ENCODE measurements at places on chromosomes 2 and 18.

- DNase-seq: no peak
These were observed 219.4 kb upstream of the SIX3 start for GRCh38 chr2:44722026-44722625.

- DNase-seq: no peak
These were observed 47.2 kb downstream of the RAD51AP2 start for GRCh38 chr2:17470855-17471641.

- DNase-seq: no peak
These were observed 508.9 kb upstream of the MYT1L start for GRCh38 chr2:2839782-2840531.

GRCh38 chr18:62828091-62828640 lies 112.8 kb downstream of the PHLPP1 start:
- no peak for DNase-seq

DNA sequence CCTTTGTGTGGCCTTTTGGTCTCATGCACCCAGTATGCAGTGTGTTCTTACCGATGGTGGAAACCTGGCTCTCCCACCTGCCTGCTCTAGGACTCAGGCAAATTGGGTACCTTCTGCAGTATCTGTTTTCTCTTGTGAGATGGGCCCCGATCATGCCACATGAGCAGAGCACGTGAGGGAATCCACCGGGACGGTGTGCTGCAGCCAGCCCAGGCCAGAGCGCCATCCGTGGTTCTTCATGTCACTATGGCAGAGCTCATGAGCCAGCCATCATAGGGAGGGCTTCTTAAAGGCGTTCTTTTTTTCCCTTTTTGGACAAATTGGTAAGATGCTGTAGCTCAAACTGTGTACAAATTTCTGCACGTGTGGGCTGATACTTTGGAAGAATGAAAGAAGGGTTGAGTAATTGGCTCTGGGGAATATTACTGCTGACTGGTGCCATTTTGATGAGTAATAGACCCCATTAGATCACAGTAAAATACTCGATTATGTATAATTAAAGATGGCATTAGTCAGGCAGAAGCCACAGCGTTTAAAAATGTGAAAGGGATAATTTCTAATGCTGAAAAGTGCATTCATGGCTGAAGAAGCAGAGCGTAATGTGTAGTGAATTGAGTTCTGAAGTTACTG lies 19.2 kb downstream of the SH3RF3 start:
- DNase-seq: no peak

DNA sequence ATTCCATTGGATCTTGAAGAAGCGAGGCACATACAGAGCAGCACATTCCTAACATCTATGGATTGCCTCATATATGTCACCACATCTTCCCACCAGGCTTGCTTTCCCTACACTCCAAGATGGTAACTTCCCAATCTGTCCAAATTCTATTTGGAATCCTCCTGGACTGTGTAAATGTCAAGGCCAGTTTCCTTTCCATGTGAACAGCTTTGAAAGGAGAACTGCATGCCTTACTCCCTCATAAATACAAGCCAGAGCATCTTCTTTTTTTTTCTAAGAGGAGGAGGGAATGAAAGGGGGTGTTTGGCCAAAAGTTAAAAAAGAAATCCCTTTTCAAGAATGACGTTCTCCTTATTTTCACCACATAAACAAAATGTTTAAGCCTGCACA lies 103.8 kb upstream of the OSR1 start:
- DNase-seq: no peak

- DNase-seq: no peak
These were observed 63.4 kb downstream of the TPO start for GRCh38 chr2:1476617-1477195.

GRCh38 chr2:223846515-223846914 lies 9.1 kb upstream of the AP1S3 start:
- no peak for DNase-seq

DNA sequence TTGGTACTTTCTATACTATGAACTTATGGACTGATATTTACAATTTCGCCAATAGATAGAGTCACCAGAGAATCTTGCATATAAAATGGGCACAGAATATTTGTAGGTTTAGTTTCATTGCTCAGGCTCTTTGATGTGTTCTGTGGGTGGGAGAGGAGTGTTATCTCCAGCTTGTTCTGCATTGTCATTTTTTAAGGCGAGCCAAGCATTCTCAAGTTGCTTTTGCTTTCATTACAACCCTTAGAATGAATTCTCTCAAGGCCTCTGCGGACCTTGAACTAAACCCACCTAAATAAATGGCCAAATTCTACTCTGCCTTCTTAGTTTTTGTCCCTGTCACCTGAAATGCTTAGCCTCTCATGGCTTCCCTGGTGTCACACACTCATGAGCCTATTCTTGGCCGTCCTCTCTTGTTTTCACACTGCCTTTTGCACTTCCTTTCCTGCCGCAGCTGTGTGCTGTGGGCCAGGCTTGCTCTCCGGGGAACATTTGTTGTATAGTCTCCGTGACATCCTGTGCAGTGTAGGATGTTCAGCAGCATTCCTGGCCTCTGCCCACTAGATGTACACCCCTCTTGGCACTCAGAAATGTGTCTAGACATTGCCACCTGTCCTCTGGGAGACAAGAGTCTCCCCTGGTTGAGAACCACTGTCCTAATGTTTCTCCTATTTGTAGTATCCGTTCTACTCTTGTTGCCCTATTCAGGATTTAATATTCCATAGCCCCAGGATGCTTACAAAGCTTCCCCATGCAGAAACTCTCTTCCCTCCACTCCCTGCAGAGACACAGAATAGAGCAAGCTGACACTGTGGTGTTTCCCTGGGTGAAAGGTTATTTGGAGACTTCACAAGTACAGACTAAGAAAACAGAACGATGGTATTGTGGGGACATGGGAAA lies 255.6 kb downstream of the PTPRM start:
- no peak for DNase-seq

GRCh38 chr2:237227592-237228280 lies 142.0 kb downstream of the COPS8 start:
- DNase-seq: no peak

DNA sequence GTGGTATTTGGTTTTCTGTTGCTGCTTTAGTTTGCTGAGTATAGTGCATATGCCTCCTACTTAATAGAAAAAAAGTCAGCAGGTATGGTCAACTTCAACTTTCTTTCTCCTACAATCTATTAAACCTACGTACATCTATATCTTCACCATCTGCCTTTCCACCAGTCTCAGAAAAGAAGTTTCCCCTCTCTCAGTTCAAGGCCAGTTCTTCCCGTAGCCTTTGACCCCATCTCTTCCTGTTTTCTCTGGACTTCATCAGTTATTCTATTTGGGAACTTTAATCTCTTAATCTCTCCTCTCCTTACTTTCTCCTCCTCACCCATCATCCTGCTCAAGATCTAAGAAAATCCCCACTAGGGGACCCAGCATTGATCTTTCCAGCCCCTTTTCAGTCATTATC lies 5.7 kb downstream of the PTRHD1 start:
- DNase-seq: no peak

DNA sequence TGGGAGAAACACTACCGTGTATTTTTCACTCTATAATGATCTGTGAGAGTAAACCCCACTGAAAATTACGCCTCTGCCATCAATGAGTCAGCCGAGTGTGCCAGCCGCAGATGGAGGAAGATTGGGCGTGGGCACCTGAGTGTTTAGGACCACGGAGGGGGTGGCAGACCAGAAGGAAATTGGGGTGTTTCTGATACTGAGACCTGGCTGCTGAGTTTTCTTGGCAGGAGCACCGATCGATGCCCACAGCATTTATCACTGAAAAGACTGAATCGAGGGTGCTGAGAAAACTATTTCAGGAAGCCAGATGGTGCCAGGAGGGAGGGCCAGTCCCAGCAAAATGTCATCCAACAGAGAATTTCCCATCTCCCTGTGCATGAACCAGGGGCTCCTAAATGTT lies 91.9 kb upstream of the TPO start:
- no peak for DNase-seq

GRCh38 chr2:226772389-226773179 lies 27.0 kb downstream of the IRS1 start:
- DNase-seq: no peak

- DNase-seq: no peak
These were observed 160.2 kb downstream of the NCK2 start for GRCh38 chr2:105904938-105905337.

DNA sequence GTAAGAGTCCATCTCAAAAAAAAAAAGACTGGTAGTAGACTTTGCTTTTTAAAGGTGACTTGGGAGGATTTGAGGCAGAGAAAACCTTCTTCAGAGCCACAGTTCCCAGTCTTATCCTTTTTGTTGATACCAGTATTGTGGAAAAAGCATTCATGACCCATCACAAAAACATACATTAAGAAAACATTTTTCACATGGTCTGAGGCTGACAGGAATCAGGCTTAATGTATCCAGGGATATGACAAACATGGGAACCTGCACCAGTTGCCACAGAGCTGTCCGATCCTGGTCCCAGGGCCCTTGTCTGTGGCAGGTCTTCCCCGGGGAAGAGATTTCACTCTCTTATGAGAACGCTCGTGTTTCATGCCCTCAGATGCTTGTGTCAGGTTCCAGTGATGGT lies 21.8 kb downstream of the SPTBN1 start:
- no peak for DNase-seq

DNA sequence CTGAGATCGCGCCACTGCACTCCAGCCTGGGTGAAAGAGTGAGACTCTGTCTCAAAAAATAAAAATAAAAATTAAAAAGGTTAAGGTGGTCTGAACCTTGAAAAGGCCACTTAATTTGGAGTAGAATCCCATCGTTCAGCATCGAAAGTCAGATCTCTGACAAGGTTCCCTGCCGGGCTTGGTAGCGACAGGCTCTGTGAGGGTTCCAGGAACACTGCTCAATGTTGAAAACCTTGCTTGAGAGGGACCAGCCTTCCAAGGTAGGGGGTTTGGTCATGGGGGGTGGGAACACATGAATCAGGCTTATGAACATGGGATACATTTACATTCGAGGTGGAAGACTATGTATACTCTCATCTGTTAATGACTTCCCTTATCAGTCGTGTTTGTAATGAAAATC lies 232.2 kb downstream of the FHOD3 start:
- no peak for DNase-seq

GRCh38 chr2:106547164-106547903 lies 60.2 kb downstream of the CD8B2 start:
- no peak for DNase-seq

DNA sequence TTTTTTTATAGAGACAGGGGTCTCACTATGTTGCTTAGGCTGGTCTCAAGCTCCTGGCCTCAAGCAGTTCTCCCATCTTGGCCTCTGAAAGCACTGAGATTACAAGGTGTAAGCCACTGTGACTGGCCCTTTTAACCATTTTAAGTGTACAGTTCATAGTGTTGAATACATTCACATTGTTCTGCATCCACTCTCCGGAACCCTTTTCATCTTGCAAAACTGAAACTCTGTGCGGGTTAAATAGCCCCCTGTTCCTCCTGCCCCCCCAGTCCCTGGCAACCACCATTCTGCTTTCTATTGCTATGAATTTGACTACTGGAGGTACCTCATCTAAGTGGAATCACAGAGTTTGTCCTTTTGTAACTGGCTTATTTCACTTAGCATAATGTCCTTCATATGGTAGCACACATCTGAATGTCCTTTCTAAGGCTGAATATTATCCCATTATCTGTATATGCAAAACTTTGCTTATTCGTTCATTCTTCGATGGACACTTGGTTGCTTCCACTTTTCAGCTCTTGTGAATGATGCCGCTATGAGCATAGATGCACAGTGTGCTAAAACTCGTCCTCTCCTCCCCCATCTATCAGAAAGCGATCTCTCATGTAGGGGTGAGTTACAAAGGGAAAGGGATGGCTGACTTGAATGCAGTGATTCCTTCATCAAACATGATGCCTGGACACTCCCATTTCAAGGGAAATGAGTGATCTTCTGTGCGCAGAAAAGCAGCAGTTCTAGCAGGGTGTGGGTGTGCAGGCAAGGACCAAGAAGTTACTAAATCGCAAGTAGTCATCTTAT lies 30.2 kb downstream of the CABLES1 start:
- no peak for DNase-seq

- no peak for DNase-seq
These were observed 163.9 kb upstream of the HNMT start for GRCh38 chr2:137800386-137800785.

DNA sequence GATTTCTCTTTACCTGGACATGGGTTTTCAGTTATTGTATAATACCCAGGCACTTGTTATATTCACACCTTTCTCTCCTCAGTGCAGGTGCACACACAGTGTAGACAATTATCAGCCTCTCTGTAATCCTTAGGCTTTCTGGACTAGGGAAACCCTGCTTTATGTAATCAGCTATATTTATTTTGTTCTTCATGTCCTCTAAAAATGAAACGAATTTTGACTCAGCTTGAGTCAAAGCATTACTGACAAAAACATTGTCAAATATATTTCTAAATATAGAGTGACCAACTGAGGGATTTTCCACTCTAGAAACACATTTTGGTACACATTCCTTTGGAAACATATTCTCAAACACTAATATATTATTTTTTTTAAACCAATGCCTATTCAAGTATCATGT lies 144.8 kb upstream of the GULP1 start:
- DNase-seq: no peak

- DNase-seq: no peak
These were observed 24.8 kb upstream of the TBC1D8 start for GRCh38 chr2:101175991-101176390.

DNA sequence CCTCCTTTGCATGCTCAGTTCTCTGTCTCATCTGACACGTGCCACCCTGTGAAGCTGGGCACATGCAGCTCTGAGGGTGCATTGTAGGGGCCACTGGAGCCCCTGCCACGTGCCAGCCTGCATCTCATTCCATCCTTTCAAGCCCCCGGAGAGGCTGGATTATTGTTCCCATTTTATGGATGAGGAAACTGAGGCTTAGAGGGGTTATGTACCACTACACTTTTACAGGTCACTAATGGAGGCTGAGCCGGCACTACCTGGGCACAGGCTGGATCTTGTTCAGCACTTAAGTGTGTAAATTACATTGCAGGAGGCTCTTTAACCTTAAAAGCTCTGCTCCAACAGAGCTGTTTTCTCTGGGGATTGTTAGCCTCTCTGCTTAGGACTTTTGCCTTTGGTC lies 47.5 kb downstream of the KCNIP3 start:
- no peak for DNase-seq

- no peak for DNase-seq
These were observed 7.7 kb upstream of the PARD6G start for GRCh38 chr18:80254971-80255500.

GRCh38 chr2:234444242-234444730 lies 52.6 kb downstream of the ARL4C start:
- no peak for DNase-seq

DNA sequence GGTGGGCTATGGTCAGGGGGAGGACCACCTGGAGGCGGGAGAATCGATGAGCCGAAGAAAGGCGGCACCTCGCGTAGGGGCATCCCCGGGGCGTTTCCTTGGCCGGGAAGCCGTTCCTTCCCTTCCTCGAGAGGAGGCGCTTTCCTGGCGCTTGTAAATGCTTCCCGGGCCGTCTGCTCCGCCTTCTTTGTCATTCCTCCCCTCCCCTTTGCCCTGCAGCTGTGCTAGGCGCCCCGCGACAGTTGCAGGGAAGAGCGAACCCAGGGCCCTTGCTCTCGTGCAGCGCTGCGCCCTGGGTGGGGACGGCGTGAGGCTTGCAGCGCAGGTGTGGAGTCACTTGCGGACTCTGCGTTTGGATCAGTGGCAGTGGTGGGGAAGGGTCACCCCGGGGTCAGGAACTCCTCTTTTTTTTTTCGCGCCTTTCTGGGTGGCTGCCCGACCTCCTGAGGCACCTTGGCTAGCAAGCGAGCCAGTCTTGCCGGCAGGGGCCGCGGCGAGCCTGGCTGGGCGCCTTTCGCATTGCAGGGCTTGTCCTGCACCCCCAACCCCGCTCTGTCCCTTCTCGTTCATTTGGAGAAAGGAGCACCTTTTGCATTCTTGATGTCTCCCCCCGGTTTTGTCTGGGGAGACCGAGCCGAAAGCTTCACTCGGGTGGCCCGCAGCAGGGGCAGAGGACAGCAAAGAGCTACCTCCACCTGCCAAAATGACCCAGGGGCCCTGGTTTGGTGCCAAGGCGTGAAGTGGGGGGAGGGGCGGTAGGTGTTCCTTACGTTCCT lies 858 bp downstream of the KCNS3 start:
- no peak for DNase-seq
